ENCODE measurements at places on chromosomes 2 and 18. TPM values are rescaled to one million over a fixed set of nuclear protein-coding genes. Genes with fewer than 3 reads are reported as not detected.

- no peaks in the 10 kb centered on the region for H3K4me1 ChIP-seq
- no peaks in the 10 kb centered on the region for H3K27me3 ChIP-seq
- H3K36me3 ChIP-seq, result no peaks in the 10 kb centered on the region
- no peak overlapping the region for H3K4me3 ChIP-seq
- no peak overlapping the region for H3K27ac ChIP-seq
Measured at GRCh38 chr2:216217904-216218260, 108.7 kb downstream of the XRCC5 start.

DNA sequence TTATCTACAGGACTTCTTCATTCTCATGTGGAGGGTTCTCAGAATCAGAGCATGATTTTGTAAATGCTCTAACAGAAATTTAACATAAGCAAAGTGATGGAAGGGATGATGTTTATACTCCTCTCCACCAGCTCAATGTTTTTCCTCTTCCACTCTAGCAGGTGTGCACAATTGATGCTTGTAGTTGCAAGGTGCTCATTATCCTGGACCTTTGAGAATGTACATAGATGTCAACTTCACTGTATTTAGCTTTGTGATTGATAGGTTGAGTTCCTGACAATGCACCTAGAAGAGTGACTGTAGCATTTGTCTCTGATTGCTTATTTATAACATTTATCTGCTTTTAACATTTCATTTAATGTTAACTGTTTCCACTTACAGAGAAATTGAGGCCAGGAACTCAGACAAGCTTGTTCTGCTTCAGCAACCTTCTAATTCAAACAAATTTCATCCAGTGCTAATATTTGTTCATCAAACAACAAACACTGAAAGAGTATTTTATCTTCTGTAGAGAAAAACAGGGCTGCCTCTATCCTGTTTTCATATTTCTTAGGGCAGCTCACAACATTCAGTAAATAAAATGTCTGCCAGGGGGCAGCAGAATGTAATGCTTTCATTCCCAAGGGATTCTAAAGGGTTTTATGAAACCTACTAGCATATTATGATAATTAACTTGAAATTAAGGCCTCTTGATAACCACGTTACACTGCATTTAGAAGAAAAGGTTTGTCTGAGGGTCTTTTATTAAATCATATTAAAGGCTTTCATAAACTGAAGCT lies 127.9 kb upstream of the NOL4 start:
- no peaks in the 10 kb centered on the region for H3K36me3 ChIP-seq
- H3K27ac ChIP-seq, result no peak overlapping the region
- H3K27me3 ChIP-seq, result no peaks in the 10 kb centered on the region
- H3K4me1 ChIP-seq, result no peaks in the 10 kb centered on the region
- no peak overlapping the region for H3K4me3 ChIP-seq
- DNase-seq, result no peak

GRCh38 chr2:160388464-160389263 lies 104.9 kb downstream of the RBMS1 start:
- H3K27ac ChIP-seq, result peak overlapping the region; percentile 81
- no peaks in the 10 kb centered on the region for H3K27me3 ChIP-seq
- peak; percentile 77 for DNase-seq

GRCh38 chr2:118837621-118838020 lies 9.8 kb downstream of the EN1 start:
- peaks cover 37% of the 10 kb centered on the region for H3K4me1 ChIP-seq
- H3K27me3 ChIP-seq, result peaks cover 99% of the 10 kb centered on the region
- H3K36me3 ChIP-seq, result no peaks in the 10 kb centered on the region
- no peak overlapping the region for H3K4me3 ChIP-seq

GRCh38 chr2:42324244-42324643 lies 36.8 kb downstream of the COX7A2L start:
- H3K4me1 ChIP-seq, result no peaks in the 10 kb centered on the region
- H3K27ac ChIP-seq, result no peak overlapping the region
- no peak for DNase-seq
- no peaks in the 10 kb centered on the region for H3K27me3 ChIP-seq

DNA sequence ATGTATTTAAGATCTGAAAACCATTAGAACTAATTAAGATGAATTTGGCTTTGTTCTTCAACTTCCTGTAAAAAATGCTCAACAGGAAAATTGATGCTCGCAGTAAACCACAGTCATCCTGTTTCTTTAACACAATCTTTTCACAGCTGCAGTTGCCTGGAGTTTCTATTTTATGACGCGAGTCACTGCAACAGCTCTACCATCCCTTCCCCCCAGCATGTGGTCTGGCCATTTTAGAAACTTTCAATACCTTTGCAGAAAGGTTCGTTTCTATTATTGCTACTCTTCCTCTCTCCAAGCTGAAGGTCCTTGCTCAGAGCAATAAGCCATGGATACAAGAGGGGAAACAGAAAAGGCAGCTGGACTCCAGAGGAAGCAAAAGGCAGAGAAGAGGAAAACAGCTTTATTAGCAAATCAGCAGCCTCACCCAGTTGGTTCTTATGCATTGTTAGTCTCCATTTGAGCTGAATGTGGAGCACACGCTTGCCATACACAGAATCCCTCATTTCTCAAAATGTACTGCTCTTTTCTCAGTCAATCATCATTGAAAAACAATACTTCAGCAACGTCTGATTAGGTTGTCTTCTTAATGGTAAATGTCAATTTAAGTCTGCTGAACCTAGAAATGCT lies 3.9 kb downstream of the WIPF1 start:
- H3K36me3 ChIP-seq, result no peaks in the 10 kb centered on the region
- H3K27ac ChIP-seq, result no peak overlapping the region
- peaks cover 75% of the 10 kb centered on the region for H3K4me1 ChIP-seq
- no peaks in the 10 kb centered on the region for H3K27me3 ChIP-seq

DNA sequence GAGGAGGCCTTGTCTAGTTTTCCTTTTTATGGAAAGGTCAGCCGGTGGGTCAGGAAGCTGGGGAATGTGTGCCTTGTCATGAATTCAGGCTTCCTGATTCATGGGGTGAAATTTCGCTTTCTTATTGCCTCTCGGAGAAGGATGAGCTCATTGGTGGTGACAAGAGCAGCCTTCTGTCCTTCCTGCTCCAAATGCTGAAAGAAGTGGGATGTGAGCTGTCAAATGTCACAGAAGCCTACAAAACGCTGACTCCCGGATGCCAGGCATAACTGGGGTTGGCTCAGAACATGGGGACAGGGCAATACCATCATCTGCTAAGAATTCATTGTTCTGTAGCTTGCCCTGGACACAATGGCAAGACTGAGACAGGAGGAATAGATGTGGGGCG lies 55.8 kb upstream of the FAM136A start:
- no peak for DNase-seq
- no peaks in the 10 kb centered on the region for H3K27me3 ChIP-seq
- no peaks in the 10 kb centered on the region for H3K36me3 ChIP-seq

- no peaks in the 10 kb centered on the region for H3K27me3 ChIP-seq
- DNase-seq, result no peak
- no peak overlapping the region for H3K4me3 ChIP-seq
- no peaks in the 10 kb centered on the region for H3K4me1 ChIP-seq
- no peak overlapping the region for H3K27ac ChIP-seq
Measured at GRCh38 chr2:51401546-51401945, 369.6 kb upstream of the NRXN1 start.

- H3K27me3 ChIP-seq, result no peaks in the 10 kb centered on the region
- no peak for DNase-seq
- no peaks in the 10 kb centered on the region for H3K4me1 ChIP-seq
- H3K4me3 ChIP-seq, result no peak overlapping the region
- no peaks in the 10 kb centered on the region for H3K36me3 ChIP-seq
Measured at GRCh38 chr2:133667085-133667484, 98.8 kb upstream of the NCKAP5 start.

DNA sequence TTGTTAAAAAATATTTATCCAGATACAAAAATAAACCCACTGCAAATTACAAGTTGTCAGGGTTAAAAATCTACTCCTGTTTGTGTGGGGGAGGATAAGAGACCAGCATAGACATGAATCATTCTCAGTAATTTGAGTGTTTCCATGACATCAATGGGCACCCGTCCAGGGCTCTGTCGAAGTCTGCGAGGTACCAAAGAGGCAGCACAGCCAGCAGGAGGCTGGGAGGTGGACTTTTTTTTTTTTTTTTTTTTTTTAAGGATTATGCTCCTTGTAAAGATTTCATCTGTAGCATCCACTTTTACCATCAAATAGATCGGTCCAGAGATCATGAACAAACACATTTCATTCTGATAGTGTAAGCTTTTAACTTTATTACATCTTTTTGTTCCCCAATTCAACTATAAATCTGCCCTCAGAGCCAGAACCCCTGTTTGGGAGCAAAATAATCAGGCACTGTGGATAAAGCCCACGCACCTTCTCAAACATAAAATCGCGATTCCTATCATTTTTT lies 182.0 kb downstream of the TCF4 start:
- H3K27ac ChIP-seq, result peak overlapping the region; percentile 83
- peak; percentile 92 for DNase-seq
- H3K36me3 ChIP-seq, result no peaks in the 10 kb centered on the region
- no peak overlapping the region for H3K4me3 ChIP-seq
- no peaks in the 10 kb centered on the region for H3K27me3 ChIP-seq

DNA sequence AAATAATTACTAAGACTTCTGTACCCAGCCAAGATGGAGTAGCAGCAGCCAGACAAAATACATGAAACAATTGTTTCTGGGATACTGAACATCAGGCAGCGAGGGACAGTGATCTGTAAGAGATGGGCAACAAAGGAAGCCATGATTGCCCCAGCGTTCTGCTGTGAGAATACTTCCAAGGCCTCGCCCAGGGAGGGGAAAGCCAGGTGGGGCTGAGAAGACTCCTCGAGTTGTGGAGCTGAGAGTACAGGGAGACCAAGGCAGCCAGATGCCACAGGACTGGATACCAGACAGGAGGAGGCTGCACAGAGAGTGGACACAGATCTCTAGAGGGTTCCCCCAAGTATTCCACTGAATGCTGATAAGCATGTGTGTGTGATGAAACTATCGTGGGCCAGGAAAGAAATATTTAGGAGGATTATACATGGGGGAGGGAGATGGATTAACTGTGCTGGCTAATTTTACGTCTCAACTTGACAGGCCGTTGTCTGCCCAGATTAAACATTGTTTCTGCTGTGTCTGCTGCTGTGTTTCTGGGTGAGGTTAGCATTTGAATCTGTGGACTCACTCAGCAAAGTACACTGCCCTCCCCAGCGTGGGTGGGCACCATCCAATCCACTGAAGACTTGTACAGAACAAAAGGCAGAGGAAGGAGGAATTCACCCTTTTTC lies 10.2 kb upstream of the LIMS2 start:
- no peak overlapping the region for H3K4me3 ChIP-seq
- peak overlapping the region; percentile 88 for H3K27ac ChIP-seq
- peaks cover 49% of the 10 kb centered on the region for H3K4me1 ChIP-seq
- no peaks in the 10 kb centered on the region for H3K27me3 ChIP-seq
- H3K36me3 ChIP-seq, result no peaks in the 10 kb centered on the region
- DNase-seq, result peak; percentile 54

DNA sequence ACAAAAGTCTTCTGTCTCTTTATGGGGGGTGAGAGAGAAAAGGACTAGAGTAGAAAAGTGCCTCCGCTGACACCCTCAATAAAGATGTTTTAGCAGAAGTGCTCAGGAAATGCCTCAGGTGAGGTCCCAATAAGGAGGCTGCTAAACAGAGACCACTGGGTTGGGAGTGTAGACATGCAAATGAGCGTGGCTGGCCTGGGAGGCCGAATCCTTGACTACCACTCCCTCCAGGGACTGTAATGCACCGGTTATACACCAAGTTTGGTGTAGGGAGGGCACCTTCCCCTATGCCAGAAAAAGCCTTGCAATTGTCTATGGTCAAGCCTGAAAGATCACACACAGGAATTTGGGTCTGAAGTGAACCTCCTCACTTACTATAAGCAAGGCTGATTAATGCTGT lies 1.8 kb downstream of the TMX3 start:
- no peak for DNase-seq
- H3K27me3 ChIP-seq, result no peaks in the 10 kb centered on the region
- H3K4me3 ChIP-seq, result no peak overlapping the region
- H3K4me1 ChIP-seq, result peaks cover 23% of the 10 kb centered on the region
- peaks cover 48% of the 10 kb centered on the region for H3K36me3 ChIP-seq

DNA sequence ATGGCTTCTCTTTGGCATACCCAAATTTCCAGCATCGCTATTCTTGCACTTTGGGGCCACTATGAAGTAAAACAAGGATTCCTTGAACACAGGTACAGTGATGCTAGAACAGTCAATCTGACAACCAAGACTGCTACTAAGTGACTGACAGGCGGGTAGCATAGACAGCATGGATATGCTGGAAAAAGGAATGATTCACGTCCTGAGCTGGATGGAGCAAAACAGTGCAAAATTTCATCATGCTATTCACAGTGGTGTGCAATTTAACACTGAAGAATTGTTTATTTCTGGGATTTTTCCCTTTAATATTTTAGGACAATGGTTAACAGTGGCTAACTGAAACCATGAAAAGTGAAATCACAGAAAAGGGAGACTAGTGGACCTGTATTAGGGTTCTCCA lies 1511.2 kb upstream of the ZEB2 start:
- H3K27ac ChIP-seq, result no peak overlapping the region
- no peaks in the 10 kb centered on the region for H3K4me1 ChIP-seq
- no peak overlapping the region for H3K4me3 ChIP-seq
- DNase-seq, result no peak
- no peaks in the 10 kb centered on the region for H3K36me3 ChIP-seq

- peak; percentile 61 for DNase-seq
- H3K4me1 ChIP-seq, result no peaks in the 10 kb centered on the region
- no peaks in the 10 kb centered on the region for H3K36me3 ChIP-seq
- H3K4me3 ChIP-seq, result no peak overlapping the region
- peaks cover 16% of the 10 kb centered on the region for H3K27me3 ChIP-seq
Measured at GRCh38 chr2:120669121-120669952, 66.3 kb upstream of the GLI2 start.

- H3K4me3 ChIP-seq, result no peak overlapping the region
- H3K27me3 ChIP-seq, result no peaks in the 10 kb centered on the region
- DNase-seq, result no peak
- peaks cover 7% of the 10 kb centered on the region for H3K36me3 ChIP-seq
- H3K27ac ChIP-seq, result no peak overlapping the region
Measured at GRCh38 chr2:16622399-16622968, 43.1 kb downstream of the CYRIA start.

GRCh38 chr2:20747317-20747716 lies 75.6 kb downstream of the LDAH start:
- H3K36me3 ChIP-seq, result no peaks in the 10 kb centered on the region
- H3K4me1 ChIP-seq, result no peaks in the 10 kb centered on the region
- DNase-seq, result no peak
- H3K4me3 ChIP-seq, result no peak overlapping the region

- no peak for DNase-seq
- H3K4me3 ChIP-seq, result no peak overlapping the region
- no peaks in the 10 kb centered on the region for H3K4me1 ChIP-seq
- no peak overlapping the region for H3K27ac ChIP-seq
Measured at GRCh38 chr2:138028538-138028937, 64.3 kb downstream of the HNMT start.

DQX1 gene
- total RNA-seq, result not detected

CPO gene
- 1.1 TPM for total RNA-seq

GRP gene
- total RNA-seq, result 1.4 TPM

NR4A2 gene
- total RNA-seq, result 5.0 TPM

CABYR gene
- 0.83 TPM for total RNA-seq

LHCGR gene
- not detected for total RNA-seq

BIN1 gene
- 36.1 TPM for total RNA-seq

ZNF385B gene
- 2.8 TPM for total RNA-seq

NEB gene
- under 0.01 TPM for total RNA-seq

RNF152 gene
- total RNA-seq, result 11.5 TPM

SCN3A gene
- 4.3 TPM for total RNA-seq

C2orf78 gene
- not detected for total RNA-seq

NPC1 gene
- 59.2 TPM for total RNA-seq

XIRP2 gene
- under 0.01 TPM for total RNA-seq

LIMS4 gene
- total RNA-seq, result 0.33 TPM

All from sigmoid colon (tissue), 7 donors.